ENCODE measurements at places on chromosomes 2 and 18.

DNA sequence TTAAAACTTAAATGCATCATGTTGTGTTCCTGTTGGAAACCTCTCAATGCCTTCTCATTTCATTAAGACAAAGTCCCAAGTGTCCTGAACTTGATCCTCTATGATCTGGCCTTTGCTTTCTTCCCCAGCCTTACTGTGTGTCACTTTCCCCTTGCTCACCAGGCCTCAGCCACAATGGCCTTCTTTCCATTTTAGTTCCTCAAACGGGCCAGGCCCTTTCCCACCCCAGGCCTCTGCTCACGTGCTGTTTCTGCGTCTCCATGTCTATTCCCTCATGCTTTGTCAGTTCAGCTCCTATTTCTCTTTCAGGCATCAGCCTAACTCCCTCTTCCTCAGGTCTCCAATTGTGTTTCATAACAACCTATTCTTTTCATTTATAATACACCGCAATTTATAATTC, 19.5 kb downstream of the CXCR4 start:
- DNase-seq, result no peak

DNA sequence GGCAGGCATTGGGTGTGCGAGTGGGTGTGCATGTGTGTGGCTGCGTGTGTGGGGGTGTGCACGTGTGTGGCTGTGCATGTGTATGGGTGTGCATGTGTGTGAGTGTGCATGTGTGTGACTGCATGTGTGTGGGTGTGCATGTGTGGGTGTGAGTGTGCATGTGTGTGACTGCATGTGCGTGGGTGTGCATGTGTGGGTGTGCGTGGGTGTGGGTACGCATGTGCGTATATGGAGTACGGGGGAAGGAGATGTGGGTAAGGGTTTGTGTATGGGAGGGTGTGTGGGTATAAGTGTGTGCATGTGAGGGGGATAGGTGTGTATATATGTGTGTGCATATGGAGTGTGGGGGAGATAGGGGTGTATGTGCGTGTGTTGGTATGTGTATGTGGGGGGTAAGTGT, 136.4 kb downstream of the FAM210A start:
- no peak for DNase-seq

DNA sequence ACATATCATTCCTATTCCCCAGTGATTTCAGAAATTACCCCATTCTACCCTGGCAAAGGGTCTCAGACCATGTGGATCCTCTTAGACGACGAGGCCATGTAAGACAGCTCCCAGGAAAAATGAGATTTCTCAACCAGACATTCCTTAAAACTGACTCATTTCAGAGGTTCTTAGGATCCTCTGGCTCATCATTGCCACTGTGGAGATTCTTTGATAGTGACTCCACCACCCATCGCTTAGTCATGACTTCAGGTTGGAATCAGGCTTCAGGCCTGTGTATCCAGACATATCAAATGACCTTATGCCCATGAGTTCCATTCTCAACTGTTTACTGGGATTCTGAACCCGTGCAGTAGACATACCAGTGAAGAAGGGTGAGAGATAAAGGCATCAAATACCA, 245.6 kb upstream of the TCF4 start:
- no peak for DNase-seq

DNA sequence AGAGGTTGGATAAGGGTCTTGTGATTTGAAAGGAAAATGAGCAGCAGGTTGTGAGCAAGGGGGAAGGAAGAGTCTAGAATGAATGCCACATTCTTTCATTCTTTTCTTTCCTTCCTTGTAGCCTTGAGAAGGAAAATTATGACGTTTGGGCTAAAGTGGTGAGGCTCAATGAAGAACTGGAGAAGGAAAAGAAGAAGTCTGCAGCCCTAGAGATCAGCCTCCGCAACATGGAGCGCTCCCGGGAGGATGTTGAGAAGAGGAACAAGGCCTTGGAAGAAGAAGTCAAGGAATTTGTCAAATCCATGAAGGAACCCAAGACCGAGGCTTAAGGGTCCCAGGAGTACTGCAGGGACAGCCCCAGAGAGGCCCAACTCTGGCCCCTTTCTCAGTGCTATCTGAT, 45.3 kb downstream of the BMP10 start:
- no peak for DNase-seq

- peak; percentile 51 for DNase-seq
Measured at GRCh38 chr2:12493031-12493513, 223.7 kb upstream of the TRIB2 start.

DNA sequence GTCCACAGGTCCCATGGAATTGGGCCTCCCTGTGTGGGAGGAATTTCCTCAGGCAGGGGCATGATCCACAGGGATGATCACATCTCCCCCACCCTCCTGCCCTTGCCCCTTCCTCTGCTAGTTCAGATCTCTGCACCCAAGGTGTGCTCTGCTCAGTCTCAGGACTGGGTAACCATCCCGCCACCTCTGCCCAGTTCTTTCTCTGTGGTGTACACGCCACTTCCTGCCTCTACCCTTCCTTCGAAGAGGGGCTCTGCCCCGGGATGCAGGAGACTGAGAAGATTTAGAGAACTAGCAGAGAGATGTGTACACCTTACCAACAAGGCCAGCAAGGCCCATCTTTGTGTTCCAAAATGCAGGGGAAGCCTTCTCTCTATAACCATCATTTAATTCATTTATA, 160.4 kb downstream of the CELF4 start:
- DNase-seq, result no peak

DNA sequence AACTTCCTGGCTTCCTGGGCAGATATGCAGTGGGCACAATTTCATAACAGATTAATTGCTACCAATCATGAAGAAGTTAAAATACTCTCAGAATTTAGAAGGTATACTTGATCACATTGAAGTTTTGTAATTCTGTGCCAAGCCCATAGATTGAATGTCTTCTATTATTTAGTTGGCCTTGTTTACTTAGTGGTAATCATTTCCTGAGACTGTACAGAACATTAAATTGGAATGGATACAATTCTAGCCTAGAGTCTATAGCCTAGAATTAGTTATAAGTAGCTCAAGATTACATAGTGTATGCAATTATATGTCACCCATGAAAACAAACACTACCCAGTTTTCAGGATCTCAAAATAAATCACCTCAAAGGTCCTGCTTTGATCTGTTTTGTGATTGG, 615.8 kb downstream of the XIRP2 start:
- DNase-seq, result no peak
